ENCODE measurements at places on chromosomes 1 and 21.

DNA sequence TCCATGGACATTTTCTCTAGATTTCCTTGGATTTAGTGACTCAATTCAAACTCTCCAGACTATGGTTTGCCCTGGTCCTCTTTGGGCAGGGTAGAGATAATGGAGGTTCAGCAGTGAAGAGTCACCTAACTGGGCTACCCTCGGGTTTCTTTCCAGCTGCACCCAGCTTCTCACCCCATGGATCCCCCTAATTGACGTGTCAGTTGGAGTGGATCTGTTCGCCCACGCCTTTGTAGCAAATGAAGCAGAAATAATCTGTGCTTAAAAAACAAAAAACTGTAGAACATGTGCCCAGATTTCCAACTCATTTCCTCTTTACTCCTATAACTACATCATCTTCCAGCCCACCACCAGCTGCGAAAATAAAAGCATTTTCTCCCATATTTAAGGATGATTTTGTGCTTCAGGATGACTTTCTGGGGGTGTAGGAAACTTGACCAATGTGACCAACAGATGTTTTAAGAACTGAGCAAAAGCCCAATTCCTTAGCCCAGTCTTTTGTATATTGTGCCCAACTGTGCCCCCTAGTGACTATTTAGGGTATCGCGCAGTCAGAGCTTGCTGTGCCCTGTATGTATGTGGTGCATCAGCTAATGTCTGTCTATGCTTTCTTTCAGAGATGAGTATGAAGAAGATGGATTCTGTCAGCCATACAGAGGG lies 66.5 kb upstream of the UBE2U start:
- peak; percentile 78 for DNase-seq

DNA sequence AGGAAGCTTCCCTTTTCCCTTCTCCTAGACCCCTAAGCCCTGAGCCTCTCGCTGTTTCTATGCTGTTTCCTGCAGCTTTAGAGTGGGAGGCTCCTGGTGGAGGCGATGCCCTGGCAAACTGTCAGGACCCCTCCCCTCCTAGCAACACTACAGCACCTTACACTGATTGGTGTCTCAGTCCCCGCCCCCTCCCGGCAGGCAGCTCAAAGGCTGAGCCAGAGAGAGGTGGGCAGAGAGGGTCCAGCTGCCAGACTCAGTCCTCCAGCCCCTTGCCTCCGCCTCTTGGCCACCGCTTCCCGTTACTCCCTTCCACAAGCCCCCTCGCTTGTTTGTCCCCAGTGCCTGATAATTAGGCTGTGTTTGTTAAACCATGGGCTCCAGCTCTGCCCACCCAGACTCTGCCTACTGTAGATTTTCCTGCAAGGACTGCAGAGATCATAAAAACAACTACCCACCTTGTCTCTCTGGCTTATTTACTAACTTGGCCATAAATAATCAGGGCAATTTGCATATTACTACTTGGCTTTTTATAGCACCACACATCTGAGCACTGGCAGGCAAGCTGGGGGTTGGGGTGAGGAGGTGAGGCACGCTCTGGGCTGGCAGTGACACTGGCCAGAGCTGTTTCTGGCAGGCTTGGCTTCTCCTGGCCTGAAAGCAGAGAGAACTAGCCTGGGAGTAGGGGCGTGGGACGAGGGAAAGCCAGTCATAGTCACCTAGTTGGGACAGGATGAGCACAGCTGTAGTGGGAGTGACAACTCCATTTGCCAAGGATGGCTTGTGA lies 107.5 kb downstream of the CSMD2 start:
- DNase-seq = no peak

GRCh38 chr1:214664651-214665433 lies 61.8 kb downstream of the CENPF start:
- DNase-seq = no peak

GRCh38 chr1:181133969-181134418 lies 45.5 kb downstream of the IER5 start:
- DNase-seq = no peak

GRCh38 chr1:111129376-111129775 lies 10.5 kb downstream of the DRAM2 start:
- no peak for DNase-seq

- no peak for DNase-seq
These were observed 667.6 kb upstream of the NCAM2 start for GRCh38 chr21:20330652-20331051.

GRCh38 chr1:17232759-17233661 lies 15.9 kb upstream of the PADI3 start:
- DNase-seq = no peak

DNA sequence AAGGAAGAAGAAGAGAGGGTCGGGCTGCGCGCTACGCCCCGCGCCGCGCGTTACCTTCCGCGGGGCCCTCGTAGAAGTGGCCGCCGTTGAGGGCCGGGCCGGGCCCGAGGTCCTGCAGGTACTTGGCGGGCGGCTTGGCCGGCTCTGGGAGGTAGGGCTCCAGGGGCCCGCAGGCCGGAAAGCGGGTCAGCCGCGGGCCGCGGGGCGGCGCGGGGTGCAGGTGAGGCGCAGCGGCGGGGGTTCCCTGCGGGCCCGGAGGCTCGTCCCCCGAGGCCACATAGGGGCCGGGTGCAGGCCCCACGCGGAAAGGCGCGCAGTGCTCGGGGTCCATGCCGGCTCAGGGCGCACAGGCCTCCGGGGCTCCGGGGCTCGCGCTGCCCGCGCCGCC lies 196 bp downstream of the ALX3 start:
- no peak for DNase-seq

DNA sequence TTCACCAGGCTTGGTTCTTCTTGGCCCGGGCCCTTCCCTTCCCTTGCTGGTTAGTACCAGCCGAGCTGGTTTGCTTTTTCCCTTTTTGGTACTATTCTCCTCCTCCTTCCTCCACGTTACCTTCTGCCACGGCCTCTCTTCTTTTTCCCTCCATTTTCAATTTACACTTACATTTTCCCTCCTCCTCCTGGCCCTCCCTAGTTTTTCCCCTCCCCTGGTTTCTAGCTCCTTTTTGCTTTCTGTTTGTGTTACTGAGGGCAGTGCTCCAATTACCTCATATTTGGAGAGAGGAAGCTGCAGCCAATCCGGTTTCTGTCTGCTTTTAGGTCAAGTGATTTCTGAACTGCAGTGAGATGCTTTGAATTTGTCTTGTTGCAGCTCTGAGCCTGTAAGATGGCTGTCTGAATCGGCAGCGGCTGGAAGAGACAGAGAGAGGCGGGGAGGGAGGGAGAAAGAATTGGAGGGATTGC lies 63.7 kb downstream of the MACF1 start:
- DNase-seq = peak; percentile 39

DNA sequence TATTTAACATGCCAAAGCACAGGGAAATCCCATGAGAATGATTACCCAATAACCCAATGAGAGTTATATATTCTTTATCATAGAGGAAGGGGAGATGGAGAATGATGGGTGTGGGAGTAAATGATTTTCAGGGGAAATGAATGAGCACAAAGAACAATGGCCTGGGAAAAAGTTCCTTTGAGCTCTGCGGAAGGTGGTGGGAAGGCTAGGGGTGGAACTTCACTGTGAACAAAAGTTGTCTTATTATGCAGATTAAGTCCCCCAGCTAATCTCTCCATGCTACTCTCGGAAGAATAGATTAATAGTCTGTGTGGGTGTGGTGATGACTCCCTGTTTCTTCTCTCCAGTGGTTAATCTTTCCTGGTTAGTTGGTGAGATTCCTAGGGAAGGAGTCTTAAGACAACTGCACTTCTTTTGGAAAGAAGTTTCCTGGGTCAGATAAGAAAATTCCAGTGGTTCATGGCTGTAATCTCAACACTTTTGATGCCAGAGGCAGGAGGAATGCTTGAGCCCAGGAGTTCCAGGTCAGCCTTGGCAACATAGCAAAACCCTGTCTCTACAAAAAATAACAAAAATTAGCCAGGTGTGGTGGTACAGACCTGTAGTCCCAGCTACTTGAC lies 71.6 kb downstream of the DNTTIP2 start:
- no peak for DNase-seq

GRCh38 chr1:220367833-220368232 lies 95.6 kb upstream of the RAB3GAP2 start:
- no peak for DNase-seq

- peak; percentile 66 for DNase-seq
These were observed 16.1 kb upstream of the STMN1 start for GRCh38 chr1:25922056-25922970.

DNA sequence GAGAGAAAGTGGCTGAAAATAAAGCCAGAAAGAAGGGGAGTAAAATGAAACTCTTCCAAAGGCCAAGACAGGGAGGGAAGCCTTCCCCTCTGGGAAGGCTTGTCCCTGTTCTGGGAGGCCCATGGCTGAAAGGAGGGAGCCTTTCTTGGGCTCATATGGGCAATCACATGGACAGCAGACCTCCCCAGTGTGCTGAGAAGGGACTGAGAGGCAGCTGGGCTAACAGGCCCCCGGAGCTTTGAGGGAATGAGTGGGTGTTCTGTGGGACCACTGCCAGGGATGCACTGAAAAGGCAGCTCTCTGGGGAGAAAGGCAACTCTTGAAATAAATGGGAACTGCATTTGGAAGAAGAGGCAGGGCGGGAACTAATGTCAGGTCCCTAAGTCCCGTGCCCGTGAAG lies 39.1 kb downstream of the KANK4 start:
- DNase-seq = no peak

DNA sequence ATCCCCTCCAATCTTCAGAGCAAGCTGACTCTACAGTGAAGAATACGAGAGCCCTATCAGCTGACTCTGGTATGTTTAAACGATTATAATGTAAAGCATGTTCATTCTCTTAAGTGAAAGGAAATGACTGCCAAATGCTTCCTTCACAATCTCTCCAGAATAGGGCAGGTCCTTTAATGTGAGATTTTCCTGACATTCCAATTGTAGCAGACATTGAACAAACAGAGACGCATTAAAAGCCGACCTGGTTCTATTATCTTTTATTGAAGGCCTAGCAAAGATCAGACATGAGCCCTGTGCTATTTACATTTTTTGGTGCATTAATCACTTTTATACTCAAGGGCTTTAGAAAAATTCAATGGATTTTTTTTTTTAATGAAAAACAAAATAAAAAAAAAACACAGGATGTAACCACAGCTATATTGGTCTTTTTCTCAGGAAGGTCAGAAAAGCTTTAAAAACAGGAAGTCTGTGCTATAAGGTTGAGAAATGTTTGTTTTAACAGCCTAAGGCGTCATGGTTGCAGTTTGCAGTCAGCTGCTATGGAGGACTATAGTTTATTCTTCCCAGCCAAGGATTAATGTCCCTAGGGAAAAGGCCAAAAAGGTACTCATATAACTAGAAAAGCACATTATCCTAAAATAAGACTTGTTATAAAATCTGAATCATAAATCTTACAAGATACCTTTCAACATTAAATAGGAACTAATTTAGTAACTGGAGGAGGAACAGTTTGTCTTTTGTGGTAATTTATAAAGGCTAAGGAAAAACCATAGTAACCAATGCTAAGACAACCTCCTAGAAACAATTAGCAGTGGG lies 104.8 kb downstream of the RERE start:
- no peak for DNase-seq

Measured in activated CD4-positive, alpha-beta memory T cell treated with anti-CD3 and anti-CD28 coated beads for 36 hours (primary cell).